ENCODE measurements at places on chromosomes 7 and 10. TPM values are rescaled to one million over a fixed set of nuclear protein-coding genes. Genes with fewer than 3 reads are reported as not detected.

The PDGFA gene
- 31.5 TPM for total RNA-seq

The HOXA11 gene
- total RNA-seq: 16.6 TPM

The HOGA1 gene
- 1.3 TPM for total RNA-seq

The GNGT1 gene
- total RNA-seq: 0.70 TPM

The CACNB2 gene
- 14.3 TPM for total RNA-seq

The PRSS37 gene
- not detected for total RNA-seq

The WNT2 gene
- 2.2 TPM for total RNA-seq

The PRKCQ gene
- total RNA-seq: 4.3 TPM

The H2BK1 gene
- not detected for total RNA-seq

- DNase-seq: no peak
Observed at GRCh38 chr7:18974803-18975202, 142.6 kb downstream of the TWIST1 start.

- DNase-seq: no peak
Observed at GRCh38 chr10:5633166-5633749, 33.1 kb downstream of the ASB13 start.

GRCh38 chr10:32166365-32166764 is 110.1 kb upstream of the KIF5B start:
- no peak for DNase-seq

- DNase-seq: no peak
Observed at GRCh38 chr10:62852961-62853702, 37.0 kb upstream of the EGR2 start.

DNA sequence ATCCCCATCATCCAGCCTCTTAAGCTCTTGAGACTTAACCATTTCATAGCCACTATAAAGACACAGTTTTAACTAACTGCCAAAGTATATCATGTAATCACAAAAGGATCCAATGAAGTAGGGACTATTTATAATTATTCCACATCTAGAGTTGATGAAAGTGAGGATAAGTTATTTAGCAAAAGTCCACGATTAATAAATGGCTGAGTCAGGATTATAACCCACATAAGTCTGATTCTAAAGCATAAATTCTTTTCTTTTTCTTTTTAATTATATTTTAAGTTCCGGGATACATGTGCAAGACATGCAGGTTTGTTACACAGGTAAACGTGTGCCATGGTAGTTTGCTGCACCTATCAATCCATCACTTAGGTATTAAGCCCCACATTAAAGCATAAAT is 166.1 kb downstream of the PPP1R3A start:
- DNase-seq: no peak

GRCh38 chr7:15802425-15802824 is 115.9 kb upstream of the MEOX2 start:
- no peak for DNase-seq

GRCh38 chr10:17237915-17238444 is 9.9 kb downstream of the VIM start:
- no peak for DNase-seq

DNA sequence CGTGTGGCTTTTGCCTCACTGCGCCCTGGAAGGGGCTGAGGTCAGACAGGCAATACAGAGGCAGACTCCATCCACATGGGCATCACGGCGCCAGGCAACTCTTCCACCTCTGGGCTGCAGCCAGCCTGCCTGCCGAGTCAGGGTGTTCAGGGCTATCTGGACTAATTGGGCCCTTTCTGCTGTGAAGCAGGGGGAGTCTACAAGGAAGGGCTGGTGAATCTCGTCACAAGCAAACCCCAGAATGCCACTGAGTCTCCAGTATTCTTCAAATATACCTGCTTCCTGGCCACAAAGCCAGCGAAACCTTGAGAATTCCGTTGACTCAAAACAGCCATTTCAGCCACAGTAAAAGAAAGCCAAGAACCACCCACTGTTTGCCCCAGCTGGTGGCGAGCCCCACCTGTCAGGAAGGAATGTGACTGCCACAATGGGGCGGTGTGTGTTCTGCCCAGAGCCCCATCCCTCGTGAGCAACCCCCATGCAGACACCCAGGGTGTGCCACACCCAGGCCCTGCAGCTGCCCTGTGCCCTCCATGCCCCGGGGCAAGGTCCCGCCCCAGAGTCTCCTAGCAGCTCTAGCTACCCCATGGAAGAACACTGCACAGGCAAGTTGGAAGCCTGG is 117.3 kb downstream of the FAM53B start:
- DNase-seq: no peak

- DNase-seq: no peak
Observed at GRCh38 chr10:28411648-28412047, 108.8 kb upstream of the MPP7 start.

DNA sequence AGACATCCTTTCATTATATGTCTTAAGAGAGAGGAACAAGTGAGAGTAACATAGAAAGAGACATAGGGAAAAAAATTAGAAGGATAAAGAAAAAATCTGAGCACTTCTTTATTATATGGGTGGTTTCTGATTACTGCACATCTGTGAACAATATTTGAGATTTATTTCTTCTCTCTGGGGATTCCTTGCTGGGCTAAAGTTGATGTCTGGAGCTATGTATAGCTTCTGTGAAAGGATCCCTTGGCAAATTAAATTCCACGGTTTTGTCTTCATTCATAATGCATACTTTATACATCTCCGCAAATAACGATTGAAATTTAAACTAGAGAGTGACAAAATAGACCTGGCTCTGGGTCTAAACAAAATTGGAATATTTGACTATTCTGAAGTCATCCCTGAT is 232.2 kb upstream of the CTBP2 start:
- no peak for DNase-seq

DNA sequence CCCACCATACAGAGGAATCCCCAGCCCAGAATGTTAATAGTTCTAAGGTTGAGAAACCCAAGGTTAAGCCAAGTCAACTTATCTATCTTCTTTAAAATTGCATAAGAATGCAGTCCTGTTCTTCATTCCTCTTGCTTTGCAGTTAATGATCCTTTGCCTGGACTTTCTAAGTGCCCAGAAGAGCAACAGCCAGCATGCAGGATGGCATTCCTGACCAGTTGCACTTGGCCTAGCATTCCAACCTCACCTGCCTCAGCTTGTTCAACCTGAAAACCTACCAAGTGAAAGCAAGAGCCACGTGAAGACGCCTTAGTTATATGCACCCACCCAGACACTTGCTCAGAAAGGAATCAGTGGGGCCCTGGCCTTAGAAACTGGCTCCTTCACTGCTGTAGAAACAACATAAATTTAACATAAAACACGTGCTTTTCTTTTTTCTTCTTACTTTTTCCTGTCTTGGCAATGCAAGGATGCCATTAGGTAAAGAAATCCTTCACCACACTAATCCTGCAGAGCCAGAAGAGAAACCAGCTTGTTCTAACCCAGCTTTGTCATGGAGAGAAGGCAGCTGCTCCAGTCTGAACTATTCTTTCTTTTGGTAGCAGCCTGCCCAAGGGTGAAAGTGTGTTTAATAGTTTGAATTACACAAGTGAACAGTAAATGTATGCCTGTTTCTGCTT is 25.0 kb downstream of the EGFR start:
- DNase-seq: no peak

GRCh38 chr10:5531558-5532306 is 7.0 kb downstream of the CALML3 start:
- DNase-seq: no peak

GRCh38 chr7:15864626-15864991 is 178.1 kb upstream of the MEOX2 start:
- no peak for DNase-seq

GRCh38 chr10:50554376-50554994 is 69.3 kb downstream of the SGMS1 start:
- no peak for DNase-seq

DNA sequence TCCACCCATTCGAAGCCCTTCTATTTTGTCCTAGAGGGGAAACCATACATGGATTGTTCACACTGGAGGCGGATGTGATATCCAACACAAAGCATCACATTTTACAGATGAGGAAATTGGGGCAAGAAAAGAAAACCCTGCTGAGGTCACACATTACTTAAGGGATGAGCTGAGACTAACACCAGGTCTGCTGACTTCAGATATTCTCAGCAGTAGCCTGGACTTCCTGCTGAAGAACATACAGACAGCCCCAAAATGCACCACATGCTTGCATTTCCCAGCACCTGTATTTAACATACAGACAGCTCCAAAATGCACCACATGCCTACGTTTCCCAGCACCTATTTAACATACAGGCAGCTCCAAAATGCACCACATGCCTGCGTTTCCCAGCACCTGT is 11.2 kb downstream of the GIMAP5 start:
- no peak for DNase-seq

DNA sequence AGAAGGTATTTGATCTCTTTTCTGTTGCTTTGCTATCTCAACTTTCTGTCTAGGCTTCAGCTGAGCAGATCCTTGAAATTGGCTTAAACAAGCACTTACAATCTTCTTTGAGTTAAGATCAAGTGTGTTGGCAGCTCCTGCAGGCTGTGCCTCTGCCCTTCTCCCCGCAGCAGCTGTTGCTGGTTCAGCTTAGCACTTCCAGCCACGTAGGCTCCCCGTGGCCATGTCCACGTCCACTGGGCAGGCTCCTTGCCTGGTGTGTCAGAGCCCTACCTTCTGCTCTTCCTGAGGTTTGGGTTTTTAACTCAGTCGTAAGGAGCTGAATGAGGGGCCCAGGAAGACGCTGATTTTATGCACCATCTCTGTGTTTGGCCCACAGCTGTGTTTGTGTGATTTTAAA is 47.2 kb downstream of the CAMK1D start:
- peak; percentile 34 for DNase-seq

GRCh38 chr10:10991144-10991543 is 26.5 kb upstream of the CELF2 start:
- DNase-seq: no peak

DNA sequence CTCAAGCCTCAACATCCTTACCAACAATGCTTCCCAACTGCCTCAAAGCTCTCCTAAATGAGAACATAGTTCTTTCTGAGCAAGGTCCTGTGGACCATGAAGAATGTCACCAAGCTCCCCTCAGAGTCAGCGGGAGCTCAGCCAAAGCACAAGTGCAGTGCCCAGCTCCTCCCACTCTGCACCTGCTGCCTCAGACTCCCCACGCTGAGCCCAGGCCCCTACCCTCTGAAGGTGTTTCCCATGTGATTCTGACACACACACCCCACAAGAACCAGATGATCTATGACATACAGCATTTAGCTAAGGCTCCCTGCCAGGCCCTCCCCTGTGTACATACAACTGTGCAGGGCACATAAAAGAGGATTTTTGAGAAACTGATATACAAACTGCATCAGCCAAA is 19.2 kb downstream of the ERCC6 start:
- DNase-seq: no peak

GRCh38 chr7:151453326-151453791 is 13.4 kb upstream of the CRYGN start:
- DNase-seq: peak; percentile 36
